Mucosa of gallbladder (tissue), 1 donor: ENCODE measurements at places on chromosomes 6 and 20.
A peak's percentile ranks its signal among the peaks of the same experiment; 100 is the strongest.

DNA sequence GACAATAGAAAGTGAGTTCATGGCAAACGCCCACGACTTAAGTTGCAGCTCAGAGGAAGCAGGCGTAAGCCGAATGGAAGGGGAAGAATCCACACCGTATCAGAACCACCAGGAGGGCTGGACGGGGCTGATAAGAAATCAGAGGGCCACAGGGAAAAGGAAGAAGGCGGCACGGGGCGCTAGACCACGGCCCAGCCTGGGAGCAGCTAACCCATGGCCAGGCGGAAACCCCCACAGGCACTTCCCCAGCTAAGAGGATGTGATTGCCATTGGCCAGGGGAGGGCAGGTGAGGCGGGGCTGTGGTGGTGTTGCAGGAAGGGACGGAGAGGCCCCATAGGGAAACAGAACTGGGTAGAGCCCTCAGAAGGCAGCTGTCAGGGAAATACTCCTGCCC, 174.0 kb upstream of the AFDN start:
- no peak for DNase-seq

- no peak for DNase-seq
Observed at GRCh38 chr6:3878048-3878666, 29.0 kb downstream of the FAM50B start.

GRCh38 chr6:4256969-4257368, 121.6 kb upstream of the ECI2 start:
- DNase-seq, result no peak

GRCh38 chr20:9417665-9418064, 96.7 kb upstream of the LAMP5 start:
- DNase-seq, result no peak

DNA sequence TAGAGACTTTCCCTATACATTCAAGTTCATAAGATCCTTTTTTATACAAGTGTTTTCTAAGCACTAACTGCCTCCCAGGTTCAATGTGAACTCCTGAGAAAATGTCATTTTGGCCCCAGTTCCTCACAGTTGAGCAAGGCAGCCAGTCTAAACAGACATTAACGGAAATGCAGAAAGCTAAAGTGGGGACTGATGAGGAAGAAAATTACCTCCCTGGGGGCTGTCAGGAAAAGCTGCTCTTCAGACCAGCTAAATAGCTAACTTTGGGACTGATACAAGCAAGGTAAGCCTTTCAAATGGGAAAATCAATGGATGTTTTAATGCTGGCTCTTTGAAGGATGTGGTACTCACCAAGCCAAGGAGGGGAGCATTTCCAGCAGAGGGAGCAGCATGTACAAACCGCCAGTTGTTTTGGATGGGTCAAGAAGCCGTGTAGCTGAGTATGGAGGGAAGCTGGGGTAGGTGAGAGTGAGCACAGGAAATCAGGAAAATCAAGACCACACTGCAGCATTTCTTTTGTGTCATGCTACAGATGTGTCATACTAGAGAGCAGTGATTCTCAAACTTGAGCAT, 180.8 kb upstream of the CHD6 start:
- no peak for DNase-seq

DNA sequence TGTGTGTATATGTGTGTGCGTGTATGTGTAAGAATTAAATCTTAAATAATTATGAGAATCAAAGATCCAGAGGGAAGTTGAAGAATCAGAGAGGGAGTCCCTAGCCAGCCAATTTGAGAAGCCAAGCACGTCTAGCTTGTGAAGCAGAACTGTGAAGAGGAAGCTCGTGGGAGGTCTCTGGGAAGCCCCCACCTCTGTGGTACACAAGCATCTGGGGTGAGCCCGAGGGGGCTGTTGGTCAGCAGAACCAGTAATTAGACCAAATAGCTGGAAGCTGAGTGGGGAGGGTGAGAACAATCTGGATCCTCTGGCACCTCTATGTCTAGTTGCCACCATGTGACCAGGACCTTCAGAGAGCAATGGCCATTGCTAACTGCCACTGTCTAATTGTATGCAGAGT, 310.0 kb upstream of the PRND start:
- no peak for DNase-seq

GRCh38 chr20:35607003-35607735, 8.5 kb upstream of the SPAG4 start:
- no peak for DNase-seq

DNA sequence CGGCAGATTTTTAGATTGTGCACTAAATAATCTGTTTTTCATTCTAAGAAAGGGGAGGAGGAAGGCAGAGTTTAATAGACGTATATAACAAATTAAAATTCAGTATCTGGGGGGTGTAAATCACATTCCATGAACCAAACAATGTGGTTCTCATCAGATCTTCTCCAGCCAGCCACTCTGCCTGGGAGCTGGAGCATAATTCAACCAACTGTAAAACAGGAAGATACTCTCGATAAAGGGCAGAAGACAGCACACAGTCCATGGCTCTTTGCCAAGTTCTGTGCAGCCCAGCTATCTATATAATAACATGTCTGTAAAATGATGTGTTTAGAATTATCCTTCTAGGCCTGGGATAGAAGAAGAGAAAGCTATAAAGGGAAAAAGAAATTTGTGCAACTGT, 289.9 kb upstream of the ZFP64 start:
- no peak for DNase-seq

- DNase-seq, result no peak
Observed at GRCh38 chr6:116008470-116009243, 52.0 kb downstream of the FRK start.

DNA sequence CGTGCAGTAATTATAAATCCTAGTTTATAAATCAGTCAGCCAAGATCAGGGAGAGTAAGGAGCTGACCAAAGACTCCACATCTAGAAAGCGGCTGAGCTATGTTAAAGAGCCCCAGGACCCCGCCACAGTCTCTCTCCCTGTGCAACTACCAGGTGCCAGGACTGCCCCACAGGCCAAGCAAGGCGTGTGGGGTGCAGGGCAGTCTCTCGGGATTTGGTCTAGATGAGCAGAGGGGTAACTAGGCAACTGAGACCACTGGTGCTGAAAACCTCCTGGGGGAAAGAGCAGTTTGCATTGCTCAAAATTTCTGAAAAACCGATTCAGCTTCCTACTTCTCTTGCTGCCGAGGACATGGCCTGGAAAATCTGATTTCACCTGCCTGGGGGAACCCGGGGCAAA, 10.4 kb downstream of the PMEPA1 start:
- DNase-seq, result no peak

DNA sequence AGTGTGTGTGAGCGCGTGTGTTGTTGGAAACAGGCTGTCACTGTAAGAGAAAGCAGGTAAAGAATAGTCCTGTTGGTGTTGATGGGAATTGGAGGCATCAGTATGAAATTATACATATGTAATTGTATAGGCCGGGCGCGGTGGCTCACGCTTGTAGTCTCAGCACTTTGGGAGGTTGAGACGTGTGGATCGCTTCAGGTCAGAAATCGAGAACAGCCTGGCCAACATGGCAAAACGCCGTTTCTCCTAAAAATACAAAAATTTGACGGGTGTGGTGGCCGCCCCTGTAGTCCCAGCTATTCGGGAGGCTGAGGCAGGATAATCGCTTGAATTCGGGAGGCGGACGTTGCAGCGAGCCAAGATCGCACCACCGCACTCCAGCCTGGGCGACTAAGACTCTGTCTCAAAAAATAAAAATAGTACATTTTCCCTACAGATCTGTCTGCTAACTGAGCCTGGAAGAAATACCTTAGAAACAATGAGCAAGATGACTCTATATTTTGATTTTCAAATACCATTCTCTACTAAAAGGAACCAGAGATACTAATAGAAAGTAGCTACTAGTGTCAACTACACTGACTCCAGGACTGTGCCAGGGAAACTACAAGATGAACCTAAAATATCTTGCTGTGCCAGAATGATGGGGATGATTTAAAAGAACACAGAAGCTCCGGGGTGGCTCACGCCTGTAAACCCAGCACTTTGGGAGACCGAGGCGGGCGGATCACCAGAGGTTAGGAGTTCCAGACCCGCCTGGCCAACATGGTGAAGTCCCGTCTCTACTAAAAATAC, 110.8 kb downstream of the TRIM27 start:
- DNase-seq, result no peak

- no peak for DNase-seq
Observed at GRCh38 chr6:15351631-15352030, 105.8 kb downstream of the JARID2 start.

DNA sequence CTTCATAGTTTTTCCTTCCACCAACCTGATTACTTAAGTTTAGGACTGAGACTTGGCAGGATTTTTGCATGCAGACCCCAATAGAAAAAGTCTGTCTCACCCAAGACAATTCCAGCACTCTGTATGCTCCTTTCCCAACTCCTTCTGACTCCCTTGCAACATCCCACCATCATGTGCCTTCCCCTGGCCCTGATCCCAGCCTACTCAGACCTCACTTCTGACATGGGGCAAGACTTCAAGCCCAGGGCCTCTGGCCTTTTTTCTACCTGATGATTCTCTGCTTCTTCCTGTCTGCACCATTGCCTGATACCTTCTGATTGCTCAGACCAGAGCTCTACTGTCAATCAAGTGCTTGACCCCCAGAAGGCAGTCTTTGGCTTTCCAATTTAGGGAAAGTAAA, 96.6 kb downstream of the HAO1 start:
- no peak for DNase-seq

DNA sequence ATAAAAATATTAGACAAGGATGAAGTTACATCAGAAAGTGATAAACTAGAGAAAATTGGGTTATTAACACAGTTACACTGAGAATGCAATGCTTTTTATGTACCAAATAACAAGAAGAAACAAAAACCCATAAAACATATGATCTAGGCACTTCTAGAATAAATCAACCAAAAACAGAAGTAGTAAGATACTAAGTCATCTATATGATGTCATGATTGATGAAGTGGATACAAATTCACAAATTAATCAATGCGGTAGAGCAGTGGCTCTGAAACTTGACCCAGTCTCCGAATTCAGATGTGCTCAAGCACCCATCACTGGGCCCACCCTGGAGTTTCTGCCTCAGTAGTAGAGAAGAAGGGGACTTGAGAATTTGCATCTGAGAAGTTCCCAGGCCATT, 112.1 kb upstream of the SSTR4 start:
- no peak for DNase-seq

- no peak for DNase-seq
Observed at GRCh38 chr6:37293426-37293825, 35.5 kb upstream of the TMEM217 start.

DNA sequence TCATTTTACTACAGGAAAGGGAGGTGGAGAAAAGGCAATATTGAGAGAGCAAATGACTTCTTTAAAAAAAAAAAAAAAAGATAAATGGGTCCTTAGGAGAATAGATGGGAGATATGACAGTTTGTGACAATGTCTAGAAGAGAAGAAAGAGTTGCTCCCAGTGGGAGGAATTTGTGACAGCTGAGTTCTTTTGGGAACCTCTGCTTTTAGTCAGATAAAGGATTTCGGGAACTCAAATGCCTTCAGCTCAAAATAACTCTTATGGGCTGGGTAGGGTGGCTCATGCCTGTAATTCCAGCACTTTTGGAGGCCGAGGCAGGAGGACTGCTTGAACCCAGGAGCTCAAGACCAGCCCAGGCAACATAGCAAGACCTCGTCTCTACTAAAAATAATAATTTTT, 13.1 kb downstream of the TPD52L1 start:
- DNase-seq, result no peak

DNA sequence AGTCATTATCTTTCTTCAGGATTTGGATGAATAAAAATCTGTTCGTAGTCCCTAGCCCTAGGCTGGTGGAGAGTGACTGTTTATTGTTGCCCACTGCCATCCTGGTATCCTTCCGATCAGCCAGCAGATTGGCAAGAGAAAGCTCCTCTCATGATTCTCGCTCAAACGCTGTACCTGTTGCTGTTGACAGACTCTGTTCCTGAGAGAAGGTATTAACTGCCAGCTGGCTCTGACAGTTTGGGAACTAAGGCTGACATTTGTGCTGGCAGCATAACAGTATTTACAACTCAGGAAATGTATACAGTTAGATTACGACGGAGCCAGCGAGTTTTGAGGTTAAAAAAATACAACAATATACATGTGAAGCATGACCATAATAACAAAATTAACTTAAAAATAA, 674.5 kb downstream of the PRKN start:
- no peak for DNase-seq

GRCh38 chr20:62907384-62908317, 18.7 kb downstream of the DIDO1 start:
- no peak for DNase-seq

DNA sequence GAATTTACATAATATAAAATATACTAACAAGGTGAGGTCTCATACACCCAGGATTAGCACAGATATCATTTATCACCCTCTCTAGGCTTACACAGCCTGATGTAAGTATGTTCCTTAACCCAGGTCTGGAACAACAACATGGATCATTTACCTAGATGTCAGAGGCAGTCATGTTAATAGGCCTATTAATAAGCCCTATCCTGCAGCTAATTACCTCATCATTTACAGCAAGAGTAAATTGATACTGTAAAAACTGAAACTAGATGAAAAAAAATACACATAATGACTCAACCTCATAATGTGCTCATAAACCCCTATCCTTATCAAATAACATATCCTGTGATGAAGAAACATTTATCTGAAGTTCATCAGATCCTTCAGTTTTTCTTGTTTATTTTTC, 334.3 kb upstream of the MANEA start:
- no peak for DNase-seq

GRCh38 chr6:163820745-163821458, 406.4 kb downstream of the QKI start:
- DNase-seq, result no peak

DNA sequence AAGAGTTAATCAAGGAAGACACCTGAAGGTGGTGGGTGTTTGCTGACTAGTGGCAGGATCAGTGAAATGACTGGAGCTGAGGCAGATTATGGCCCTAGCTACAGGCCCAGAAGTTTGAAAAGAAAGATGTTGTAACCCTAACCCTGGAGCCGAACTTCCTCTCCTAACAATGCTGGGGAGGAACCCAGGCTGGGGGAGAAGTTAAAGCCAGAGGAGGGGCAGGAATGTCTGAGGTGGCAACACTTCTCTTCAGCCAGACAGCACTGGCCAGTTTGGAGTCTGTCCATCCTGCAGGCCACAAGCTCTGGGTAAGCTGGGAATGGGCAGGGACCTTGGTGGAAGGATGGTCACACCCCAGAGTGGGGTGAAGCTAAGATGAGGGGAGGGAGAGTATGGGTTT, at the start of gene LST1:
LST1 (plus strand) TSS at position 270 of the 400 bp plus-strand sequence. CDS start 1,023 bp downstream, outside the sequence.
- DNase-seq, result no peak

GRCh38 chr20:37265152-37265551, 3.5 kb upstream of the GHRH start:
- DNase-seq, result no peak

- DNase-seq, result no peak
Observed at GRCh38 chr6:135994857-135995544, 143.5 kb downstream of the PDE7B start.

- DNase-seq, result peak; percentile 16
Observed at GRCh38 chr6:46901882-46902314, 19.8 kb downstream of the ADGRF5 start.

GRCh38 chr6:43120944-43121913, 45.1 kb downstream of the PTK7 start:
- DNase-seq, result peak; percentile 63

GRCh38 chr20:57468523-57469417, 56.2 kb downstream of the CTCFL start:
- DNase-seq, result no peak

GRCh38 chr20:44717986-44718385, 2.8 kb downstream of the CCN5 start:
- DNase-seq, result no peak

- DNase-seq, result no peak
Observed at GRCh38 chr6:73792738-73793137, 96.7 kb downstream of the CD109 start.

GRCh38 chr6:137933696-137934095, 66.6 kb downstream of the TNFAIP3 start:
- no peak for DNase-seq

GRCh38 chr6:128598571-128598970, 78.2 kb upstream of the PTPRK start:
- DNase-seq, result no peak
